Tibial nerve (tissue), 4 donors: ENCODE measurements at places on chromosomes 3 and 15. TPM values are rescaled to one million over a fixed set of nuclear protein-coding genes. Genes with fewer than 3 reads are reported as not detected.

A4GNT gene
- not detected for total RNA-seq

- DNase-seq: no peak
These were observed 560.5 kb downstream of the NR2F2 start for GRCh38 chr15:96891046-96891445.

CRYGS gene
- 3.1 TPM for total RNA-seq

- no peak for DNase-seq
These were observed 120.9 kb downstream of the DTWD1 start for GRCh38 chr15:49741712-49742111.

- no peak for DNase-seq
These were observed 208.9 kb downstream of the ROBO1 start for GRCh38 chr3:79558943-79559342.

- DNase-seq: no peak
These were observed 1129.3 kb downstream of the NAALADL2 start for GRCh38 chr3:175988401-175988800.

- DNase-seq: no peak
These were observed 35.7 kb downstream of the TMEM39A start for GRCh38 chr3:119427669-119428068.

DNA sequence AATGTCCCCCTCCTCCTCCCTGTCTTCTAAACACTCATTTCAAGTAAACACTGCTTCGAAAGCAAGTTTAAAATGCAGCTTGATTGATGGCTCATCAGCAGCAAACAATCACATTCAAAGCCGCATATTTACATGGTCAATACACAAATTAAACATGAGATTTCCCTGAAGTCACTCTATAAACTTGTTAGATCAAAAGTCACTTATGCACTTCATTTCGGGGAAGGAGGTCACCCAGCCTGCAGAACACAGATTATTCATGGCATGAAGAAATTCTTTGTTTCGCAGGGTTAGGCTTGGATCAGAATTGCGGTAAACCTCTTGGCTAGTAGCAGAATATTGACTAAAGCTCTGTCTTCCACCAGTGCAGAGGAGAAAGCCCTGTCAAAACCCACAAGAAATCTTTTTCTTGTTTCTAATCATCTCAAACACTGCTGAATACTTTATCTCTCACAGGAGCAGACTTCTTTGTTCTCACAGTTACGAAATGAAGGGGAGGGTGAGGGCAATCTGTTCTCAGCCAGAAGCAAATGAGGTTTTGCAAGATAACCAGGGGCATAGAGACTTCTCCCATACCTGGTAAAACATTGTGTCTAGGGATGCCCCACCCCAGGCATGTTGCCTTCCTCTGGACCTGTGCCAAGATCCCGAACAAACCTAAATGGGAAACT, 133.3 kb upstream of the CHL1 start:
- no peak for DNase-seq

GRCh38 chr15:35701402-35702046, 155.6 kb upstream of the DPH6 start:
- no peak for DNase-seq

GRCh38 chr15:58390118-58390517, 41.7 kb upstream of the LIPC start:
- no peak for DNase-seq

- DNase-seq: no peak
These were observed 377.1 kb upstream of the TPM1 start for GRCh38 chr15:62665449-62665848.

EPHB3 gene
- 4.8 TPM for total RNA-seq

RTP3 gene
- total RNA-seq: not detected

DNA sequence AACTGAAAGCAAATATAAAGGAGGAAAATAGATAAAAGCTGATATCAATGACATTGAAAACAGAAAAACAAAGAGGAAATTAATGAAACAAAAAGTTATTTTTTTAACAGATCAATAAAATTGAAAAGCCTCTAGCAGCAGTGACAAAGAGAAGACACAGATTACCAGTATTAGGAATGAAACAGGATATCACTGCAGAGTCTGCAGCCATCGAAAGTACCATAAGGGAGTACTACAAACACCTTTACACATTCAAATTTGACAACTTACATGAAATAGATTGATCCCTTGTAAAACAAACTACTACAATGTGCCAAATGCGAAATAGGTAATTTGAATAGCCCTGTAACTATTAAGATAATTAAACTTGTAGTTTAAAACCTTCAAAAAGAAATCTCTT, 24.9 kb upstream of the DHX36 start:
- no peak for DNase-seq

GRCh38 chr3:194661374-194661773, 10.6 kb downstream of the LSG1 start:
- DNase-seq: no peak

DNA sequence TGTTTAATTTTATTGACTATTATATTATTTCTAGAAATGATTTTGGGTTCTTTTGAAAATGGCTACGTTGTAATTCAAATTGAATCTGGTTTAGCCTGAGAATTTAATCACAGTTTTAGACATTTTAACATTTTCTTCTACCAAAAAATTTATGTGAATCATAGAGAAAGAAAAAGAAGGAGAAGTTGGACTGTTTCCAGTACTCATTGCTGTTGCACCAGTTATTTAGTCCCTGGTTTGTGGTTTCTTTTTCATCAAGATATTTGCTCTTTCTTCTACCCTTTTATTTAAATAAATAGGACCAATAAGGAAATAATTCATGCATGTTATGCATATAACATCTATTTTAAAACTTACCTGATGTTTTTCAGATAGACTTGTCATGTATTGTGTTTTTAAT, 1337.1 kb downstream of the ROBO1 start:
- DNase-seq: no peak

DNA sequence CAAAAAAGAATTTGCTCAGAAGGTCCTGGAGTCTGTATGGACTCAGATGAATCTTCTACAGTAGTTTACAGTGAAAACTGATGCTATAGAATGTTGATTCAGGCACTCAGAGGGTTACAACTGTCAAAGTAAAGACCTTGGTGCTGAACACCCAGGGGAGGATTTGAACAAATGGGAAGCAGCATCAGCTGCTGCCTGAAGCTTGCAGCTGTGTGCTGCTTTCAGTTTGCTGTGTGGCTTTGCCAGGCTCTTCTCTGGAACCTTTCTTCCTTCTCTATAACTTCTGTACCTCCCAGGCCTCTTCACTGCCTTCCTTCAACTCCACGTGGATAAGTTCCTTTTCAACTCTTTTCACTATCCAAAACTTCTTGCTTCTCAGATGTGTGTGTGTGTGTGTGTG, 214.2 kb downstream of the GRM7 start:
- no peak for DNase-seq

DNA sequence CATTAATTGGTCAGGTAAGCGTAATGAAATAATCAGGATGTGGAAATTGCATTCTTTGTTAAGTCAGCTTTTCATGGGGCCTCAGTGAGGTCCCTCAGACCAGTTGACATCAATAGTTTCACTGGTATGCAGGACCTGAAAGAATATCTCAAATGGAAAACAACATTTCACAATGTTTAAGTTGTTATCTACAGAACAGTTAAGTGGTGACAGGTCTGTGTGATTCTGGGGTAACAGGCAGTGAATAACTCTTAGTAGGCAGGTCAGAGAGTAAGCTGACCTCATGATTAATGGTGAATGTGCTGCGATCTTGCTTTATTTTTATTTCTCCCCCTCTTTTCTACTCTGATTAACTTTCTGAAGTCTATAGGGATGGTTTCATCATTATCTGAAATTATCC, 28.9 kb upstream of the ACP3 start:
- DNase-seq: no peak

DNA sequence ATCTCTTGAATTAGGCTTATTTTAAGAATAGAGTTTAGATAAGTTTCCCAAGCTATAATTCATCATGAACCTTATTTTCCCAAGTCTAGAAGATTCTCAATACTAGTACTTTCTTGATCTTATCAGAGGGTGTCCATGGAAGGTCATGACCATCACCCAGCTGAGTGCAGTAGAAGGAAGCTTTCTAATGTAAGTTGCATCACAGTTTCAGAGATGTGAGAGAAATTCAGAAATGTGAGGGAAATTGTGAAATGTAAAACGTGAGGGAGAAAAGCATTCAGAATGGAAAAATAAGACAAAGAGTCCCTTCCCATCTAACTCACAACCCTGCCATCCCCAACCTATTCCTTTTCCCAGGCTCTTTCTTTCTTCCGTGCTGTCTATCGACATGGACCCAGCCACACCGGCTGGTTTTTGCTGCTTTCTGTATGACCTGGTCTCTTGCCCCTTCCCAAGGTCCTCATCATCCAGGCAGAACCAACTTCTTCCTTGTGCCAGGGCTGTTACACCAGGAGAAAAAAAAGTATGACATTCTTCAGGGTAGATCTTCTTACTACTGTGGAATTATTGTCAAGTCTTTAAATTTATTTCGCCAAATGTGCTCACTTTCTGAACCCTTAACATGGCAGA, 6.7 kb downstream of the CAPN3 start:
- no peak for DNase-seq

DNA sequence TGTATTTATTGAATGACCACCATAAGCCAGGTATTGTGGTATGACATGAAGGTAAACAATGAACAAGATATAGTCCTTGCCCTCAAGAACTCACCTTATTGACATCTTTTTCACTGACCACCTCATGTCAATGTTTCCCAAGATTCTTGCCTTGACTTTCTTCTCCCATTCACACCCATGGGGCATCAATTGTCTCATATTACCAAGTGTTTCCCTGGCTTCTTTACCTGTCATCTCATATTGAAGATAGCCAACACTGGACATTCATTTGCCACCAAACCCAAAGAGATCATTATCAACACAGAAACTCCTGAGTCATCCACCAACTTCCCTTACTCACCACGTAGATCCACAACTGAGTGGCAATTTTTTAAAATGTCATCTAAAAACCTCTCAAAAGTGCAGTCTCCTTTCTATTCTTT, 2.2 kb downstream of the EFHB start:
- no peak for DNase-seq

SCN11A gene
- total RNA-seq: 0.30 TPM

GRCh38 chr15:67809866-67810265, 15.4 kb upstream of the SKOR1 start:
- DNase-seq: no peak

MEX3B gene
- total RNA-seq: 0.44 TPM

SNTN gene
- total RNA-seq: not detected

CCDC14 gene
- total RNA-seq: 38.9 TPM

- DNase-seq: no peak
These were observed 21.9 kb downstream of the IL12A start for GRCh38 chr3:160010578-160010977.

ANKUB1 gene
- 1.4 TPM for total RNA-seq

CACNA1D gene
- 5.7 TPM for total RNA-seq
